ENCODE measurements at places on chromosomes 7 and 10.

DNA sequence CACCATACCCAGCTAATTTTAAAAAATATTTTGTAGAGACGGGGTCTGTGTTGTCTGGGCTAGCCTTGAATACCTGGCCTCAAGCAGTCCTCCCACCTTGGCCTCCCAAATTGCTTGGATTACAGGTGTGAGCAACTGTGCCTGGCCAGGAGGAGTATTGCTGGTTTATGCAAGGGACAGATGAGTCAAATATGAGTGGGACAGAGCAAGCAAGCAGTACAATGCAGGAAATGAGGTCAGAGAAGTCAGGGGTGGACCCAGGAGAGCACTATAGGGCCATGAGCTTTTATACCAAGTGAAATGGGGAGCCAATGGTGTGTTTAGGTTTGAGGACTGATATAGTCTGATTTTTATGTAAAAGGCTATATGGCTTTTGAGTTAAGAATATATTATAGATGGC, 6.3 kb downstream of the TSPAN13 start:
- DNase-seq: no peak

DNA sequence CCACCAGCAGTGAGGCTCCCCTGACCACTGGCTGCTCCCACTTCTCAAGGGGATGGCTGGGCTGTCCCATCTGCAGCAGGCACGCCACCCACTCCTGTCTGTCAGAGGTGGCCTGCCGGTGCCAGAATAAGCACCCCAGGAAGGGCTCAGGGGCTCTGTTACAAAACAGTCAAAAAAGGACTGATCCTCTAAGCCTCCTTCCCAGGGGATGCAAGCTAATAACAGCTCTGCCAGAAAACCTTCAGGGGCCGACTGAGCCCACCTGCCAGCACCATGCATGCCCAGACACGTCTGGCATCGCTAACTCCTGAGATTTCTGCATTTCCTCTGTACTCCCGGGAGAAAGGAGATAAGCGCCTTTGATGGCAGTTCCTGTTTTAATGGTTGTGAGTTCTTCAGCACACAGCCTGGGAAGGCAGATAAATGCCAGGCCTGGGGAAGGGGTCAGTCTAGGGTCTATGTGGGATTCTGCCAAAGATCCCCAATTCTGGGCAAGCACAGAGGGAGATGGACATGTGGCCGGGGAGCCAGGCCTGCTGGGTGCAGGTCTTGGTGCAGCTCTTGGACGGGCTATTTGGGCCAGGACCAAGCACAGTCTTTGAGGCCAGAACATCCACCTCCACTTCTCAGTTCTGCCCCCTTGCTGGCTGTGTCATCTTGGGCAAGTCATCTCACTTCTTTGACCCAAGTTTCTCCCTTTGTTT, 128.4 kb downstream of the ARHGAP22 start:
- DNase-seq: no peak

- no peak for DNase-seq
These were observed 99.7 kb downstream of the TNS3 start for GRCh38 chr7:47482013-47482875.

GRCh38 chr7:129021656-129022055, 33.3 kb downstream of the TNPO3 start:
- no peak for DNase-seq

DNA sequence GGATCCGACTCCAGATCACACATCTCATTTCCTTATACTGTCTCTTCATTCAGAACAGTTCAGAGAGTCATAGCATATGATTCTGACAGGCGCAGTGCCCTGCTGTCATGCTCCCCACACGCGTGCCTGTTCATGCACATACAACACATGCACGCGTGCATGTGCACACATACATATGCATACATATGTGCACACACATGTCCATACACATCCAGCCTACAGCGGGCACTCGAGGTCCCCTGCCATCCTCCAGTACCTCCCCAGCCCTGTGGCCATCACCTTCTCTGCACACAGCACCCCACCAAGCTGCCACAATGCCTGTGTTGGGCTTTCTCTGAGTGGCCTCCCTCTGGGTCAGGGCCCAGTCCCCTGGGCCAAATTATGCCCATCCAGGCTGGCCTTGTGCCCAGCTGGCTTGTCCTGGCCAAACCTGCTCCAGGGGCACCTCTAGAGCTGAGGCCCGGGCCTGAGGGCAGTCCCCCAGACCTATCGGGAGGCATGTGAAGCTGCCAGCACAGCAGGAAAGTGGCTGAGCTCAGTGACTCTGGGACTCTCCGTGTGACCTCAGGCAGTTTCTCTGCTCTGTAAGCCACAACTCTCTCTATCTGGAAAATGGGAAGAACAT, 49.4 kb upstream of the RET start:
- no peak for DNase-seq

DNA sequence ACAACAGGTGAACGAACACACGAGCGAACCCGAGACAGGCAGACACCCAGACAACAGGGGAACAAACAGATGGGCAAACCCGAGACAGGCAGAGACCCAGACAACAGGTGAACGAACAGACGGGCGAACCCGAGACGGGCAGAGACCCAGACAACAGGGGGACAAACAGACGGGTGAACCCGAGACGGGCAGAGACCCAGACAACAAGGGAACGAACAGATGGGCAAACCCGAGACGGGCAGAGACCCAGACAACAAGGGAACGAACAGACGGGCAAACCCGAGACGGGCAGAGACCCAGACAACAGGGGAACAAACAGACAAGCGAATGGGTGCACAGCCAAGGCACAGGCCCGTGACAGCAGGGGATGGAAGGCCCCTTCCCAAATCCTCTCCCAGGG, 264.7 kb downstream of the ELFN1 start:
- DNase-seq: no peak

- DNase-seq: no peak
These were observed 98.4 kb upstream of the HABP2 start for GRCh38 chr10:113454341-113455061.

GRCh38 chr10:130400890-130401289, 264.7 kb downstream of the GLRX3 start:
- DNase-seq: no peak

- no peak for DNase-seq
These were observed 87.9 kb upstream of the PDE1C start for GRCh38 chr7:32158076-32158475.

DNA sequence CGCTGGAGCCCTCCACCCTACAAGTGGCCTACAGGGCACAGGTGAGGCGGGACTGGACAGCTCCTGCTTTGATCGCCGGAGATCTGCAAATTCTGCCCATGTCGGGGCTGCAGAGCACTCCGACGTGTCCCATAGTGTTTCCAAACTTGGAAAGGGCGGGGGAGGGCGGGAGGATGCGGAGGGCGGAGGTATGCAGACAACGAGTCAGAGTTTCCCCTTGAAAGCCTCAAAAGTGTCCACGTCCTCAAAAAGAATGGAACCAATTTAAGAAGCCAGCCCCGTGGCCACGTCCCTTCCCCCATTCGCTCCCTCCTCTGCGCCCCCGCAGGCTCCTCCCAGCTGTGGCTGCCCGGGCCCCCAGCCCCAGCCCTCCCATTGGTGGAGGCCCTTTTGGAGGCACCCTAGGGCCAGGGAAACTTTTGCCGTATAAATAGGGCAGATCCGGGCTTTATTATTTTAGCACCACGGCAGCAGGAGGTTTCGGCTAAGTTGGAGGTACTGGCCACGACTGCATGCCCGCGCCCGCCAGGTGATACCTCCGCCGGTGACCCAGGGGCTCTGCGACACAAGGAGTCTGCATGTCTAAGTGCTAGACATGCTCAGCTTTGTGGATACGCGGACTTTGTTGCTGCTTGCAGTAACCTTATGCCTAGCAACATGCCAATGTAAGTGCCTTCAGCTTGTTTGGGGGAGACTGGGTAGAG, at the start of gene COL1A2:
Gene COL1A2 (plus strand): TSS at position 459 of the 704 bp plus-strand sequence. CDS start 137 bp downstream, at position 596.
- no peak for DNase-seq

DNA sequence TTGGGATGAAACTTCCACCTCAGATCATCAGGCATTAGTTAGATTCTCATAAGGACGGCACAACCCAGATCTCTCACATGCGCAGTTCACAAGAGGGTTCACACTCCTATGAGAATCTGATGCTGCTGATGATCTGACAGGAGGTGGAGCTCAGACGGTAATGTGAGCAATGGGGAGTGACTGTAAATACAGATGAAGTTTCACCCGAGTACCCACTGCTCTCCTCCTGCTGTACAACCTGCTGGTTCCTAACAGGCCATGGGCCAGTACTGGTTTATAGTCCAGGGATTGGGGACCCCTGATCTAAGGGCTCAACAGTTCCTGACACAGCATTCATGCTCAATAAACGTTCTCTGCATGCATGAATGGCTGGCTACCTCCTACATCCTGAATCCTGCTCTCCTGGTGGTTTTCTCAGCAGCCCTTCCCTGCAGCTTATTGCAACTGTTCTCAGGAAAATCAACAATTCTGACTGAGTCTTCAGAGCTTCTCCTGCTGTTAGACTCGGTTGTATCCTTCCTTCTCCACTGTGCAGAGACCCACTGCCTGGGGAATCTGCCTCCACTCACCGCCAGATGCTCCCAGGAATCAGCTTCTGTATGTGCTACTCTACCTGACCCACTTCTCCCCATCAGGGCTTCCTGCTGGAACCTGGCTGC, 17.4 kb downstream of the PDE6C start:
- DNase-seq: no peak

GRCh38 chr10:52770904-52771303, 1.7 kb downstream of the MBL2 start:
- DNase-seq: no peak

DNA sequence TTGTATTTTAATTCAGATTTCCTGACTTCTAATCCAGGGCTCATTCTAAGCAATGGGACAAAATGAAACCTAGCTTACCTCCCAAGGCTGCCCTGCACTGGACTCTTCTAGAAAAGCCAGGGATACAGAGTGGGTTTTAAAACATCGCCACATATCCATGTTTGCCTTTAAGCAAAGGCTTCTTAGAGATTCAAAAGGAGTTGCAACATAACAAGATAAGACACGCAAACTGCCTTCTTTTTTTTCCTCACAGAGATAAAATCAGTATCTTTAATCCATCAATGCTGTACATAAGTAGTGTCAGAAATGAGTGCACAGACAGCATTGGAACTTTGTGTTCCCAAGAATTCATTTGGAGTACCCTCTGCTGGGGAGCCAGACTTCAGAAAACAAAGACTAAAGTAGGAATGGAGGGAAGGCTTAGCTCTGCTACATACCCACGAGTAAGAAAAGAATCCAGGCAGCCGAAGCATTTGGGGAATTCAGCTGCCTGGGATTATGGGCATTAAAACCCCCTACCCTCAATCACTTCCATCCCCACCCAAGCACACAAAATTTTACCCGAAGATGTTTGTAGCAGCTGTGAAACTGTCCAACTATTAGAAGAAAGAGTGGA, 427.8 kb downstream of the ARL4A start:
- no peak for DNase-seq

DNA sequence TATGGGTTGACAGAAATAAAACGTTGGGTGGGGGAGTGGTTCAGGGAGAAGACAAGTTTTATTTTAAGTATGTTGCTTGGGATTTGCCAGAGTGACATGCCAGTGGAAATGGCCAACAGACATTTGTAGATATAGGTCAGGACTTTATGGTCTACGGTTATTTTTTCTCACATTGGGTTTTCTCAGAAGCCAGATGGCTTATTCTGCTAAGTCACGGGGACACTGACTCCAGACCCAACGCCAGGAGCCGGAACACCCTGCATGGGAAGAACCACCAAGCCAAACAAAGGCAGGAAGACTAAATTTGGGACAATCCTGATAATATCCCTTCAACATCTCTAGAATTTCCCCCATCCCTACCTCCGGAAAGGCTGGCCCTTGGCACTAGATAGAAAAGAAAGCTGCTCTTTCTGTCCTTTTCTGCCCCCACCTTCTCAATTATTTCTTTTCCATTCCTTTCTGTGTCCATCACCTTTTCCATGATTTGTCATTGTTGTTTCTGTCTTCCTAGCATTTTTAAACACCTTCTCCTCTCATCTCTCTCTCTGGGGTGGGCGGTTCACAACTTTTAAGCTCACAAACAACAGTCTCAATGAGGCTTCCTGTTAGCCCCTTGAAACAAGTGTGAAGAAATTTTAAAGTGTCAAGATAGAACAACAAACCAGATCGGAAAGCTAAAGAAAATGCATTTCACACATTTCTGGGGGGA, 44.7 kb downstream of the TBXAS1 start:
- no peak for DNase-seq

GRCh38 chr10:104119996-104120395, 2.0 kb upstream of the SFR1 start:
- DNase-seq: no peak

DNA sequence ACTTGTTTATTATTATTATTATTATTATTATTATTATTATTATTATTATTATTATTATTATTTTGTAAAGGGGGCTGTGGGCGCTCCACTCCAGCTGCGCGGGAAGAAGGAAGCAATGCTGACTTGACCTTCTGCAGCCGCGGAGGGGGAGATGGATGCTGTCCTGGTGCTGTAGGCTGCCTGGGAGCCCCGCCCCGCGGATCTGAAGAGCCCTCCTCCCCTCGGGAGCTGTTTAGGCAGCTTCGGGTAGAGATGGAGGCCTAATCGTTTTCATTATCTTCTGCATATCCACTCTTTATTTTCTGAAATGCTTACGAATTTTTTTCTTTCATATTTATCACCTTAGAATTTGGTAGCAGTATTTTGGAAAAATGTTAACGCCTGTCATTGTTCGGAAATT, 101.2 kb upstream of the KLF6 start:
- no peak for DNase-seq

GRCh38 chr10:128522551-128523308, 396.5 kb upstream of the MKI67 start:
- no peak for DNase-seq

DNA sequence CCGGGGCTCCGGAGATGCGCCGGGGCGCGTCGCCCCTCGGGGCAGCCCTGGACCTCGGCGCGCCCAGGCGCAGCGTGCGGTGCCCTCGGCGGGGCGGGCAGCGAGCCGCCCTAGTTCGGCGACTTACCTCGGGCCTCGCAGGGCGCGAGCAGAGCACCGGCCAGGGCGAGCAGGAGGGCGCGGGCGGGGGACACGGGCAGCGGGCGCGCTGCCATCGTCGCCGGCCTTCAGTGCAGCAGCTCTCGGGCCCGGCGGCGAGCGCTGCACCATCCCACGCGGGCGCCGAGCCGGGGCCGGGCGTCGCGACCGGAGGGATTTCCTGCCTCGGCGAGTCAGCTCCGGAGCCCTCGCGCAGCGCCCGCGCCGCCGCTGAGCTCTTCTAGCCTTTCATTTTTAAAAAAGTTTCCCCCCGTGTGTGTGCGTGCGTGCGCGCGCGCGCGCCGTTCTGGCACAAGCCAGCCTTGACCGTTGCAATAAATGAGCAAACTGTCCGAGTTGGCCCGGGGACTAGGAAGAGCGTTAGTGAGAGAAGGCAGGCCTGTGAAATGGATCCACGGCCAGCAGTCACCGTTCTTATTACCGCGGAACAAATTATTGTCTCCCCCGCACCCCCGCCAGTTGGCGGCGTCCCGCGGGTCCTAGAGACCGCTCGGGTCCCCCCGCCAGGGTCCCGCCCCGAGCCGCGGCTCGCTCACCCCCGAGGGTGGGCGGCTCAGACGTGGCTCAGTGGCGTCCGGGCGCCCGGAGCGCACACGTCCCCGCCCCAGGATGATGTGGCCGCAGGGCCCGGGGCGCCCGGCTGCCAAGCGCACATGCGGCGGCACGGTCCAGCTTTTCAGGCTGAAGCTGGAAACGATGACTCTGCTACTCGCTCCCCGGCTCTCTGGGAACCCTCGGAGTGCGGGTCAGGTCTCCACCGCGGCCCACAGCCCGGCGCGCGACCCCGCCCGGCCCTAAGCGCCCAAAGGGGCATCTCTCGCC, at the start of gene ADAM12:
Gene ADAM12 (minus strand): TSS at position 547 of the 981 bp plus-strand sequence. CDS start 332 bp downstream, at position 215.
- no peak for DNase-seq

GRCh38 chr7:137462847-137463246, 119.3 kb upstream of the PTN start:
- DNase-seq: no peak
